ENCODE measurements at places on chromosomes 3 and 15.

GRCh38 chr3:125045965-125046364 lies 9.8 kb downstream of the HEG1 start:
- DNase-seq = no peak

GRCh38 chr3:129576514-129577352 lies 29.7 kb downstream of the PLXND1 start:
- peak; percentile 47 for DNase-seq

DNA sequence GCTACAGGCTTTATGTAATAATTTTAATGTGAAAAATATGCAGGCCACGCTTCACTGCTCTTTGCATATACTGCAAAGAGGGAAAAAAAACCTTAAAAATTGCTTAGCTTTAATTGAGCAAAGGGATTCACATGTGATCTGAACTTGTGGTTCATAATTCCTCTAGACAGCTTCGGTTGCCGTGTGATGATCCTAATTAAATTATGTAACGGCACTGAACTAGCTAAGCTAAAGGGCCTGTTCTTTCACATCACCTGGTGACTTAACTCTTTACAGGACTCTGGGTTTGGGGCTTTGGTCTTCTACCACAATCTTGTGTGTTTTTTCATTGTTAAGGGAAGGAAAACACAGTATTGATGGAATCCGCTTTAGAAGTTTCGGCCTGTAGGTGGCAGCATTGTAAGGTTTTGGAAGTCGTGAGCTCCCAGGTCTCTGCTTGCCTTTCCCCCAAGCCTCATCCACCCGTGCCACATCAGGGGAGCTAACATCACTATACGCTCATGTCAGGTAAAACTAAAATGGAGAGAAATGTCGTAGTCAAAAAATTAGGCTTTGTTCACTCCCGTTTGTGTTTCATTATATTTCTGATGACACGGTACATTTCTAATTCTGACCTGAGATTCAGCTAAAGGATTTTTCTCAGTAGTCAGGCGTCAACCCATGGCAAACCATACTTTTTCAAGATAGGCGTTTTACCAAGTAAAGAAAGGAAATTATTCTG lies 205.6 kb upstream of the DPH6 start:
- no peak for DNase-seq

DNA sequence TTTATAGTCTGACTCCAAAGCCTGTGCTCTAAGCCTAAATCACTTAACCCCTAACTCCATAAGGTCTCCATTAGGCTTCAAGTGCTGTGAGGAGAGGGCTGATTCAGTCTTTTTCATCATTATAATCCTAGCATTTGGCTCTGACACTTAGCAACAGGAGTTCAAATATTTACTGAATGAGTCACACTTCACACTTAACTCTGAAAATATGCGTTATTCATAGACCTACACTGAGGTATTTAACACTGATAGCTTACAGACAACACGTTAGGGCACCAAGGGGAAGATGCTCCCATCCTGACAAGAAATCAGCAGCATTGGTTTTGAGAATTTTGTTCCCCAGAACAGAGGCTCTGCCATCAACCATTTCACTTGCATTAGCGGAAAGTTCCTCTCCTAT lies 53.5 kb downstream of the MSL2 start:
- DNase-seq = no peak
